ENCODE measurements at places on chromosomes 16 and 17. TPM values are rescaled to one million over a fixed set of nuclear protein-coding genes. Genes with fewer than 3 reads are reported as not detected.

DNA sequence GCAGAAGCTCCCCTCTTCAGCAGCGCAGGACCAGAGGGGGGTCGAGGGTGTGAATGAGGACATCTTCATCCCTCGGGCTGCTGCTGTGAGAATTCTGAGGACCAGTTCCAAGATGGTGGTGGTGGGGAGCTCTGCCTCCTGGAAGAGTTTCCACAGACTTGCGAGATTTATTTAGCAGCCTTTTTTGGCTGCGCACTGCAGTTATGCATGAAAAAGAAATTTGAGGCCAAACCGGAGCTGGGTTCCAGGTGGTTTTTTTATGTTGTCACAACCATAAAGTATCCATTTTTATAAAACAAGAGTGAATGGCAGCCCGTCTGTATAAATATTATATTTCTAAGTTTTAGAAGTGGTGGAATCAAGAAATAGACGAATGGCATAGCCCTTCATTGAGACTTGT, 76.9 kb upstream of the CLEC18A start:
- H3K36me3 ChIP-seq = peaks cover 100% of the 10 kb centered on the region
- no peak for DNase-seq
- H3K27me3 ChIP-seq = no peaks in the 10 kb centered on the region

DNA sequence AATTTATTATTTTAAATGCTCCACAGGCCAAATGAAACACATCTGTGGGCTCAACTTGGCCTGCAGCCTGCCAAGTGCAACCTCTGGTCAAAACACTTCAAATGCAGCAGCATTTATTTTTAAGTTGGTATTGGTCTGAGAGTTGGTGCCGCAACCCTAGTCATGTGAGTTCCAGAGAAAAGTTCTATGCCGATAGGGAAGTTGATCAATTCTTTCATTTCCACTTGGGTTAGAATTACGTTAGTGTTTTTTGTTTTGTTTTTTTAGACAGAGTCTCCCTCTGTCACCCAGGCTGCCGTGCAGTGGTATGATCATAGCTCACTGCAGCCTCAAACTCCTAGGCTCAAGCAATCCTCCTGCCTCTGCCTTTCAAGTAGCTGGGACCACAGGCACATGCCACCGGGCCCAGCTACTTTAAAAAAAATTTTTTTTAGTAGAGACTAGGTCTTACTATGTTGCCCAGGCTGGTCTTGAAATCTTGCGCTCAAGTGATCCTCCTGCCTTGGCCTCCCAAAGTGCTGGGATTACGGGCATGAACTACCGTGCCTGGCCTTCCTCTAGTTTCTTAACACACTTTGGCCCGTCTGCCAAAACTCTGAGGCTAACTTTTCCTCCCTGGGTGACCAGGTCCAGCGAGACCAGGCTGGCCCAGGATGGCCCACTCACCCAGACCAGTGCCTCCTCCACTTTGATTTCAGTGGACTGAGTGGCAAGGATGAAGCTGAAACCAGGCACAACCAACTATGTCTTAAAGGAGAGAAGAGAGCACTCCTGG, 221.1 kb downstream of the MRTFB start:
- H3K4me3 ChIP-seq = no peak overlapping the region
- no peaks in the 10 kb centered on the region for H3K36me3 ChIP-seq
- peaks cover 18% of the 10 kb centered on the region for H3K4me1 ChIP-seq
- DNase-seq = peak; percentile 36
- no peaks in the 10 kb centered on the region for H3K27me3 ChIP-seq

DNA sequence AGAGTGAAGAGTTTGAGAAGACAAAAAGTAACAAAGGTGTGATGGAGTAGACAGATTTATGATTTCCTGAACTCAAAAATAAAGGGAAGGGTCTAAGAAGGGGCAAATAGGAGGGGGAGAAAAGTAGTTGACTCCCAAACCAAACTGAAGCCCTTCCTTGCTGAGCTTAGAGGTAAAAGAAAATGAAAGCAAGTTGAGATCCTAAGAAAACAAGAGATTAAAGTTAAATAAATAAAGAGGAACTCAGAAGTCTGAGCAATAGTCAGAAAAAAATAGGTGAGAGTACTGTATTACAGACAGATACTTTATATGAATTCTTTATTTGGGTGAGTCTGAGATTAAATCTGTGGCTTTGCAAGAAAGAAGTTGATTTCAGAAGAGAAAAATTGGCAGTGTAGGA, 3.3 kb upstream of the PSMD12 start:
- H3K4me1 ChIP-seq = peaks cover 22% of the 10 kb centered on the region
- DNase-seq = no peak
- no peaks in the 10 kb centered on the region for H3K36me3 ChIP-seq
- H3K27ac ChIP-seq = no peak overlapping the region

DNA sequence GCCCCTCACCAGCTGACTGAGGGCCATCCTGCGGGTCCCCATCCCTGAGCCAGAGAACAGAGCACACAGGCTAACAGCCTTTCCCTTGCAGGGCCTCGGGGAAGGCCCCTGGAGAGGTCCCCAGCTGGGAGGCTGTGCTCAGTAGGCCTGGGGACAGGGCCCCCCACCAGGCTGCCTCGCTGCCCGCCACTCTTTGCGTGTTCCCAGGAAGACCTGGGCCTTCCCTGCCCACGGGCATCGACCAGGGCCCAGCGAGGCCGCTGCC, 785 bp downstream of the HID1 start:
- no peaks in the 10 kb centered on the region for H3K36me3 ChIP-seq
- no peak overlapping the region for H3K27ac ChIP-seq
- peaks cover 17% of the 10 kb centered on the region for H3K4me1 ChIP-seq
- H3K27me3 ChIP-seq = peaks cover 24% of the 10 kb centered on the region

- peaks cover 60% of the 10 kb centered on the region for H3K4me1 ChIP-seq
- H3K27ac ChIP-seq = no peak overlapping the region
- H3K36me3 ChIP-seq = peaks cover 12% of the 10 kb centered on the region
- no peak overlapping the region for H3K4me3 ChIP-seq
Measured at GRCh38 chr17:40070709-40071312, 8.0 kb downstream of the THRA start.

DNA sequence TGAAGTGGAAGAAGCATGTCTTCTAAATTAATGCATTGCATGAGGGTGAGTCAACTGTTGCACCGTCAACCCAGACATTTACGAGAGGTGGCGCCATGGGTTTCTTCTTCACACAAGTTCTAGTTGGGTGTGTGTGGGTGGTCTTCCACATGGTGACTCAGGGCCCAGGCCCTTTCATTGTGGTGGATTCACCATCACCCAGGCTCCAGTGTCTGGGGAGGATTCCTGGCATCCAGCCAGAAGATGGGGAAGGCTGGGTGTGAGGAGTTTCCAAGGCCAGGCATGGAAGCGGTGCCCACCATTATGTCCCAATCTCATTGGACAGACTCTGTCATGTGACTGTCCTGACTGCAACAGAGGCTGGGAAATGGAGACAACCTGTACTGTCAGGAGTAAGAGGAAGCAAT, 21.4 kb upstream of the JPH3 start:
- no peak overlapping the region for H3K4me3 ChIP-seq
- no peaks in the 10 kb centered on the region for H3K36me3 ChIP-seq
- DNase-seq = no peak
- H3K4me1 ChIP-seq = no peaks in the 10 kb centered on the region

DNA sequence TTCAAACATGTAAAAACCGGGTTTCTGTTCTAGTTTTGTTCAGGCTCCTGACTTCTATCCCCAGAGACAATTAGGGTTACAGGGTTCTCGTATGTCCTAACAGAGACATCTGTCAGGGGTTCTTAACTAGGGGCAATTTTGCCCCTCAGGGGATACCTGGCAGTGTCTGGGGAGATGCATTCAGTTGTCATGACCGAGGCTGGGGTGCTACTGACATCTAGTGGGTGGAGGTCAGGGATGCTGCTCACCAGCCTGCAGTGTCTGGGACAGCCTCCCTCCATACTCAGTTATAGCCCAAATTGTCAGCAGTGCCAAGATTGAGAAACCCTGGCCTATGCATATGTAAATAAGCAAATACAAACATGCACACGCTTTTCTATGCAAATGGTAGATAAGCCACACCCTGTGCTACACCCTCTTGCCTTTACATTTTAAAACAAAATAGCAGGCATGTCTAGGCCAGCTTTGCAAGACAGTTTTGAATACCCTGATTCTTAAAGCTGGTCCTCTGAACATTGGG, 37.4 kb downstream of the CLEC16A start:
- no peaks in the 10 kb centered on the region for H3K27me3 ChIP-seq
- no peaks in the 10 kb centered on the region for H3K4me1 ChIP-seq
- H3K4me3 ChIP-seq = no peak overlapping the region
- no peak for DNase-seq
- no peak overlapping the region for H3K27ac ChIP-seq

DNA sequence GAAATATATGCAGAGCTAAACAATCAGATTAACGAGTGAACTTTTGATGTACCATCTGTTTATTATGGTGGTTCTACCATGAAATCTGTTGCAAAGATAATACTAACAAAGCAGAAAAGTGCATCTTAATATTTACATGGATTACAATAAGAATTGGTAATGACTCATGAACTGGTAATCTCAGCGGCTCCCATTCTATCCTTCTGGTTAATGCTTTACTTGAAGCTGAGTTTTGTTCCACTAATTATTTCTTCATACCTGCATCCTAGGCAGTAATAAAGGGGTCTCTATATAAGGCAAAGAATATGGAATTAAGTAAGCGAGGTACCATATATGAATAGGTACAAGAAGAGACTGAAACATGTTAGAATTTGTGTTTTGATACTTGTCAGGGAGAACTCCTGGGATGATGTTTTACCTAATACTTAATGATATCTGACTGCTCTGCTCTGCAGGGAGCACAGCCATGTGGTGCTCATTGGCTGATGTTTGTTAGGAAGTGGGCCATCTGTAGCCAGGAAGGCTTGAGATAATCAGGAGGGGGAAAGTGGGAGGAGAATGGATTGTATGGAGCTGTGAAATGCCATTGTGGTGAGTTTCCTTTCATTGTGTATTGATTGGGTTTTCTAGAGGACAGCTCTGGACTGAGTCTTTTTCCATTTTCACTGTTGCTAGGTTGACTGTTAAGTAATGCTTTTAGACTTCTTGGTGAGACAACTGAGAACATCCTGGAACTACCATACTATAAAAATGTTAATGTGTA, 52.6 kb downstream of the MAP2K6 start:
- H3K4me3 ChIP-seq = no peak overlapping the region
- no peaks in the 10 kb centered on the region for H3K27me3 ChIP-seq
- no peak overlapping the region for H3K27ac ChIP-seq
- H3K36me3 ChIP-seq = no peaks in the 10 kb centered on the region
- no peaks in the 10 kb centered on the region for H3K4me1 ChIP-seq
- no peak for DNase-seq

GRCh38 chr16:4624827-4625559, 367 bp downstream of the MGRN1 start:
- H3K27me3 ChIP-seq = no peaks in the 10 kb centered on the region
- peaks cover 51% of the 10 kb centered on the region for H3K4me1 ChIP-seq
- H3K27ac ChIP-seq = peak overlapping the region; percentile 98
- DNase-seq = peak; percentile 78
- H3K4me3 ChIP-seq = peak overlapping the region; percentile 87
- no peaks in the 10 kb centered on the region for H3K36me3 ChIP-seq

DNA sequence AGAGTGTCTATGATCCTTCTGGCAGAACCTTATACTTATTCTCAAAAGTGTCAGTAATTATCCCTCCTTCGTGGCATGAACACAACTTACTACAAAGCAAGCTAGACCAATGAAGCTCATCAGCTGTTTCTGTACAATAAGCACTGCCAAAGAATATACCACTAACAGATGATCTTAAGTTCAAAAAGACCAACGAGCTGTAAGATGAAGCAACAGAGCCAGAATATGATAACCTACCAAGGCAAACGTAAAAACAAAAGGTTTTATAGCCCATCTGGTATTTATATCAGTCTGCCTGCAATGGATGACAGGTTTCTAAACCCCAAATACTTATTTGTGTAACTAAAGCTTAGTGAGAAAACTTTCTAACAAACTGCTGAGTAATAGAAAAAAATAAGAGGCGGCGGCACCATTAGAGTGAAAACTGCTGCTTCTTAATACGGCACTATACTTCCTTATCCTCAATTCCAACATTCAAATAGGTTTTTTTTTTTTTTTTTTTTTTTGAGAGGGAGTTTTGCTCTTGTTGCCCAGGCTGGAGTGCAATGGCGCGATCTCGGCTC, 22.1 kb downstream of the NME2 start:
- no peaks in the 10 kb centered on the region for H3K4me1 ChIP-seq
- H3K4me3 ChIP-seq = no peak overlapping the region
- no peaks in the 10 kb centered on the region for H3K27me3 ChIP-seq
- peaks cover 98% of the 10 kb centered on the region for H3K36me3 ChIP-seq
- no peak overlapping the region for H3K27ac ChIP-seq

DNA sequence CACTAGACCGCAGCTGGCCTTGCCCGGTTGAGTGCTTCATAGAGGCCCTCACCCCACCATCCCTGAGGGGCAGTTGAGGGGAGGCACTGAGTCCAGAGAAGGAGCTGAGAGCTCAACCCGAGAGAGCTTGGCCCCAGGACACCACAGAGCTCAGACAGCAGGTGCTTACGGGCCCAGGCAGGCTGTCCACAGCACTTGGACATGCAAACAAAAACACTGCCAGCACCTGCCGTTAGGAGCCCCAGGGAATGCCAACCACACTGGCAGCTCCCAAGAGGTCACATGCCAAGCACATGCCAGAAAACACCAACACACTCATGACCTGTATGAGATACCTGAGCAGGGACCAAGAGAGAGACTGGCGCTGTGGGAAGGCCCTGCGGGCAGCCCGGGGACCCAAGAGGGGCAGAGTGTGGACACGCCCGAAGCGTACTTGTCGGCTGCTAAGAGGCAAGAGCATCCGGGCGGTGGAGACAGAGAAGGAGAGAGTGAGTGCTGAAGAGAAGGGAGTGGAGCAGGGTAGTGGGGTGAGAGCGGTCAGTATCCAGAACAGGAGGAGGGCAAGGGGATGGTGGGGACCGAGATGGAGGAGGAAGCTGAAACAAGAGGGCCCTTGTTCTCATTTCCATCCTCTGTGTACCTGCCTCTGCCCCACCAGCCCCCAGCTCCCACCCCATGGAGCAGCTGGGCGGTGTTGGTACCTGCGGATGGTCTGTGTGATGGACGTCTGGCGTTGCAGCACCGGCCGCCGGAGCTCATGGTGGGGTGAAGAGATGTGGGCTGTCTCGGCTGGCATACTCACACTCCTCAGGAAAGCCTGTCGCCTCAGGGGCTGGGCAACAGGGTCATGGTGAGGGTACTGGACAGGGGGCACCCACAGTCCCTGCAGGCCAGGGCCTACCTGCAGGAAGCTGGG, 8.2 kb downstream of the RHBDF1 start:
- H3K27ac ChIP-seq = no peak overlapping the region
- no peak for DNase-seq
- no peaks in the 10 kb centered on the region for H3K4me1 ChIP-seq
- no peaks in the 10 kb centered on the region for H3K36me3 ChIP-seq
- no peak overlapping the region for H3K4me3 ChIP-seq

DNA sequence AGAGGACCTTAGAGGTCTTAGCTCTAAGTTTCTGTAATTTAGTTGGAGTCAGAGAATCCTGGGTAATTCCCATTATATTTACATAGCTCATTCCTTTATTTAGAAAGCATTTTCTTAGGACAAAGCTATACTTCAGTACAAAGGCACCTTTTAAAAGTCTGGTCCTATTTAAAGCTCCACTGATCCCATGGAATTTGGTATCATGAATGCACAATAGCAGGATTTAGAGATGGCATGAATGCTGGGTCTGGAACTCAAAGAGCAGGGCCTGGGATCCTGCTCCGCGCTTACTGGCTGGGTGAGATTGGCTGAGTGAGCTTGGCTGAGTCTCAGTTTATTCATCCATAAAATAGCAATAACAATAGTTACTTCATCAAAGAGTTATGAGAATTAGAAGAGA, 4.8 kb downstream of the KRT23 start:
- peaks cover 13% of the 10 kb centered on the region for H3K4me1 ChIP-seq
- H3K36me3 ChIP-seq = no peaks in the 10 kb centered on the region
- no peak for DNase-seq
- H3K27me3 ChIP-seq = peaks cover 7% of the 10 kb centered on the region

The CMTM2 gene
- 11.0 TPM for polyA plus RNA-seq

The NPIPA7 gene
- polyA plus RNA-seq = not detected

The UMOD gene
- polyA plus RNA-seq = not detected

The DUXB gene
- not detected for polyA plus RNA-seq

The CCL4 gene
- polyA plus RNA-seq = 41.7 TPM

The ARHGDIG gene
- polyA plus RNA-seq = not detected

The NHERF2 gene
- polyA plus RNA-seq = 0.78 TPM

The HSF5 gene
- polyA plus RNA-seq = not detected

The TPSG1 gene
- polyA plus RNA-seq = not detected

All from CD14-positive monocyte (primary cell).